ENCODE measurements at places on chromosomes 7 and 10. TPM values are rescaled to one million over a fixed set of nuclear protein-coding genes. Genes with fewer than 3 reads are reported as not detected.

TAC1 gene
- 4.3 TPM for total RNA-seq

SNCG gene
- total RNA-seq = 4.8 TPM

DNA sequence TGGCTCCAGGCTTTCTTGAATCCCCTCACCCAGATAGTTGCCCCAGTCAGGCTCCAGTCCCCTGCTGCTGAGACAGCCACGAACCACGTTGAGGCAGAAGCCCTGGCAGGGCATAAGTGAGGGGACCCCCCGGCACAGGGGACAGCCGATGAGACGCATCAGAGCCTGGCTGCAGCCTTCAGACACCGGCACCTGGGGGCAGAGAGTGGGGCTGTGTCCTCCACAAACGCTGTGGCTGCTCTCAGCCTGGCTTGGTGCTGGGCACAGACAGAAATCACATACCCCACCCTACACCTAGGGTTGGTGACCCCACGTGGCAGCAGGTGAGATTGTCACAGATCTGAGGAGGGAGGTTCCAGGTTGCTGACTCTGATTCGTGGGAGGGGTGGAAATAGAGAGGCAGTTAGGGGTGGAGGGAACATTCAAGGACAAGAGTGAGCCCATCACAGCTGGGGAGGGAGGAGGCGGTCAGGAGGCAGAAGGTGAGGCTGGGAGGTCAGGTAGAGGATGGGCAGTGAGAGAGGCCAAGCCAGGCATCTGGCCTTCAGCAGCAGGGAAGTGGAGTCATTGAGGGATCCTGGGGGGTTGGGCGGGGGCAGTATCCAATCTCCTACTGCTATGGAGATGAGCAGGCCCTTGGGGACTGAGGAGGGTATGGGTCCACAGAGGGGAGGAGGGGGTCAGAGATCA is 3.2 kb downstream of the GPC2 start:
- DNase-seq = no peak

DNA sequence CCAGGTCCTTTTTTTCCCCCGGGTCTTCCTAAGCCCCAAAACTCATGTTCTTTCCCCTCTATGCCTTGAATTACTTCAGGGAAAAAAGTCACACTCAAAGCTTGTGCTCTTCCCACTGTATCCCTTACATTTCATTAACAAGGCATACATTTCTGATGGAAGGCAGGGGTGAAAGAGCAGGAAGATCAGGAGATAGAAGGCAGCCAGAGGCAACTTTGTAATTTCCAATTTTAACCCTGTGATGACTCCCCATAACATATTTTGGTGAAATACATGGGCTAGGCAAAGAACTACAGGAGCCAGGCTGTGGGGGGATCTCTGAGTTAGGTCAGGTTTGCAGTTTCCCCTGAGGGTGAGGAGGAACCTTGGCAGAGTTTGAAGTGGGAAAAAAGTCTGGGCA is 635.0 kb downstream of the LRMDA start:
- DNase-seq = no peak

DNA sequence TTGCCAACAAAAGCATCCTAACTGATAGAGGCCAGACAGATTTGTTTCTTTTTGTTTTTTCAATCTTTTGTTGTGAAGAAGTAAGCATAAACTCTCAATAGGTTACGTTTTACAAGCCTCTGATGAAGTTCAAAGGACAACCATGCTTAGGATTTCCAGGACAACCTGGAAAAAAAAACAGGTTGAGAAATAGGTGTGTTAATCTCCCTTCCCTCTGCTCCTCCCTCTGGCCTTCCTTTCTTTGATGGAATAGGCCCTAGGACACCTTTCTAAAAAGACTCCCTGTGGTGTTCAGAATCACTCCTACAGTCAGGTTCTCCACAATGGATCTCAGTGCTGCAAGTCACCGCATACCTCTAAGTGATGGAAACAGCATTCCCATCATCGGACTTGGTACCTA is at the start of gene AKR1D1:
Gene AKR1D1, plus strand, starts transcription at position 264 of the 400 bp plus-strand sequence. Its CDS starts 60 bp downstream, at position 324.
- DNase-seq = no peak

DNA sequence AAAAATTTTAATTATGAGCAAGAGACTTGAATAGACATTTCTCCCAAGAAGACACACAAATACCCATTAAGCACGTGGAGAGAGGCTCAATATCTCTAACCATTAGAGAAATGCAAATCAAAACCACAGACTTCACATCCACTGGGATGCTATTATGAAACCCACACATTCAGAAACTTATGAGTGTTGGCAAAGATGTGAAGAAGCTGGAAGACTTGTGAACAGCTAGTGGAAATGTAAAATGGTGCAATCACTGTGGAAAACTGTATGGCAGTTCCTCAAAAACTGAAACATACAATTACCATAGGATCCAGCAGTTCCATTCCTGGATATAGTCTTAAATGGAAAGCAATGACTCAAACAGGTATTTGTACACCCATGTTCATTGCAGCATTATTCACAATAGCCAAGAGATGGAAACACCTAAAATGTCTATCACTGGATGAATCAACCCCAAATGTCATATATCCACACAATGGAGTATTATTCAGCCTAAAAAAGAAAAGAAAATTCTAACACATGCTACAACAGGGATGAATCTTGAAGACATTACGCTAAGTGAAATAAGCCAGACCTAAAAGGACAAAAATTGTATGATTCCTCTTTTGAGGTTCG is 53.5 kb upstream of the FRMD4A start:
- no peak for DNase-seq

- no peak for DNase-seq
Observed at GRCh38 chr10:72098836-72099599, 10.7 kb upstream of the SPOCK2 start.

GRCh38 chr7:52727632-52728031 is 307.8 kb upstream of the POM121L12 start:
- no peak for DNase-seq

DNA sequence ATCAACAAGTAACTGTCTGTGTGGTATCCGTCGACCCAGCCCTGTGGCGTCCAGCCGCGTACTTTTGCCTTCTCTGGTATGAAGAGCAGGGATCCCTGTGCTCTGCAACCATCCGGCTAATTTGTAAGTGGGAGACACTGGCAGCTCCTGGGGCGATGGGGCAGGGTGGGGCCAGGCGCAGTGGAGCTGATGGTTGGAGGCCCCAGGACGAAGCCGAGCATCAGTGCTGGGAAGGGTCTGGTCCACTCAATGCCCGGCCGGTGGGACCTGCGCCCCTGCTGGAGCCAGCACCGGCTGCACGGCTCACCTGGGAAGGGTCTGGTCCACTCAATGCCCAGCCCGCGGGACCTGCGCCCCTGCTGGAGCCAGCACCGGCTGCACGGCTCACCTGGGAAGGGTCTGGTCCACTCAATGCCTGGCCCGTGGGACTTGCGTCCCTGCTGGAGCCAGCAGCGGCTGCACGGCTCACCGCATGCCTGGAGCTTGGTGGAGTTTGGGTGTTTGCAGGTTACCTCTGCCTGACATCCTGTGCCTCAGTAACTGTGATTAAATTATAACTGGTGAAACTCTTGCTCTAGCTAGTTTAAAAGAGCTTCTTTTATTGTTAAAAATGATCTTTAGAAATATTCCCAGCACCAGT is 96.1 kb downstream of the NKX6-2 start:
- no peak for DNase-seq

- no peak for DNase-seq
Observed at GRCh38 chr7:52154382-52154781, 837.8 kb upstream of the COBL start.
